ENCODE measurements at places on chromosomes 7 and 10.

GRCh38 chr7:4880218-4880617 lies 3.3 kb downstream of the RADIL start:
- no peak for DNase-seq

GRCh38 chr7:90243556-90243955 lies 1.4 kb upstream of the CFAP69 start:
- DNase-seq: no peak

DNA sequence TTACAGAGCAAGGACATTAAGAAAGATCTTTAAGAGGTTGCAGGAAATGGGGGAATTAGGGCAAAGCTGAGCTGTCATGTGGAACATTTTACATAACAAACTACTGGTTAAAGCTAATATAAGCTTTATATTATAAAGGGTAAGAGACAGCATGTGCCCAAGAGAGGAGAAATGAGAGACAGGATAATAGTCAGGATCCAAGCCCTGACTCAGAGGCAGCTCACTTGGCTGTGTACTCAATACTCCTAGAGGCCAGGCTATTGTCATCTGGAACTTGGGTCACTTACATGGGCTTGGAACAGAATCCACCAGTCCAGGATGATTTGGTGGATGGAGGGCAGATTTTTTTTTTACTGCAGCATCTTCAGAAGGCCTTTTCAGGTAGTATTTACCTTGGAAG lies 418.6 kb upstream of the ZMIZ1 start:
- DNase-seq: no peak

DNA sequence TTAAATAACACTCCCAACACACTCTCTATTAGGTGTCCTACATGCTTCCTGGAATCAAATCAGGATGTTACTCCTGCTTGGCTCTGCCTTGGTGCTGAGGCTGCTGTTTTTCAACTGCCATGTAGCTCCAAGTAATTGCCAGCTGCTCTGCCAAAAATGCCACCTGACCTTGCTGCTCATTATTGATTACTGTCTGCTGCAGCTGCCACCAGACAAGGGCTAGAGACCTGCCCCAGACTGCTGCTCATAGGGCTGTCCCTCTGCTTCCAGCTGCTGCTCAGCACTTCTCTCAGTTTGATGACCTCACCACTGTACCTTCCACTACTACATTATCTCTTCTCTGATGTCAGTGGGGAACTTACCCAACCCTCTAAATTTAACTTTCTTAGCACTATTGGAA lies 102.5 kb downstream of the PCLO start:
- no peak for DNase-seq

- DNase-seq: peak; percentile 73
Observed at GRCh38 chr10:69866688-69867461, 65.2 kb downstream of the COL13A1 start.

- no peak for DNase-seq
Observed at GRCh38 chr10:24716295-24716694, 7.4 kb downstream of the ARHGAP21 start.

DNA sequence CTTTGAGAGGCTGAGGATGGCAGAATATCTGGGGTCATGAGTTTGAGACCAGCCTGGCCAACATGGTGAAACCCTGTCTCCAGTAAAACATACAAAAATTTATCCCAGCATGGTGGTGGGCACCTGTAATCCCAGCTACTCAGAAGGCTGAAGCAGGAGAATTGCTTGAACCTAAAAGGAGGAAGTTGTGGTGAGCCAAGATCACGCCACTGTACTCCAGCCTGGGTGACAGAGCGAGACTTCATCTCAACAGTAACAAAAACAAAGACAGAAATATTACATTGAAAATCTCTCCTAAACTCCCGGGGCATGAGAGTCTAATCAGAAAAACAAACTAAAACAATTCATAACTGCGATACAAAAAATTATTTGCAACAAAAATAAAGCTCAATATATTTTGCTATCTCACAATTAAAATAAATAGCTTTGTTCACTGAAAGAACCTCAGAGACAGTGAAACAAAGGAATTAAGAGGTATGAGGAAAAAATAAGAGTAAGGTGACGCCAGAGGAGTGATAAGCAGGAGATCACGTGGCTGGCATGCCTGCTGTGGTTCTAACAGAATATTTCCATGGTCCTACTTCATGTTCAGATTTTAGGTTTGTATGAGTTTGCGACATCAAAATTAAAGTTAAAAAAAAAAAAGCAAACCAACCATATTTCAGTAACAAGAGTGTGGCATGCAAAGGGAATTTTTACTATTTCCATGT lies 527.7 kb upstream of the POM121L12 start:
- DNase-seq: no peak

DNA sequence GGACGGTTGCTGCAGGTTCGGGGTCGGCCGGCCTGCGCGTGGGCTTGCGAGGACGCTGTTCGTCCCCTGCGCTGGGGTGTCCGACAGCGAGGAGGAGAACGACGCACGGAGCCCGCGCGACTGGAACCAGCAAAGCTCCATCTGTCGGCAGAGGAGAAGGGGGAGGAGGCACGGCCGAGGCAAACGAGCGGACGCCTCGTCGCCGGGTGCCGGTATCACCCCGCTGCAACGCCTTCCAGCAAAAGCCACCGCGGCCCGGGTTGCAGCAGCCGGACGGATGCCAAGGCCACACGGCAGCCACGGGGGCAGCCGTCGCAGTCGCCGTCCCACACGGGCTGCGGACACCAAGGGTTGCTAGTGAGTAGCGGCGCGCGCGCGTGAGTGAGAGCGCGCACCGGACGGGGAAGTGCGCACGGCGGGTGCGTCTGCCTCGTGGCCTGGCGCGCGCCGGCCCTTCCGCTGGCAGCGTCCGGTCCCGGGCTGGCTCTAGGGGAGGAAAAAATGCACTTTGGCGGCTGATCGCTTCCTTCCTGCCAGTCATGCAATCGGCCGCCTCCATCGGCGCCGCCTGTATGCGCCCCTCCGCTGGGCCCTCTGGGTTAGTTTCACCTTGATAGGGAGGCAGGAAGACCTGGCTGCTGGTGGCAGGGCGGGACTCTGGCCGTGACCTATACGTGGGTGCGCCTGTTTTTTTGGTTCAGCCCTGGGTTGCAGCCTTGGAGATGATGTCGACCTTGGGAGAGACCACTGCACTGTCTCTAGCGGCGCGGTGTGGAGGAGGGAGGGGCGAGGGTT lies 434 bp downstream of the STAMBPL1 start:
- DNase-seq: peak; percentile 90

- no peak for DNase-seq
Observed at GRCh38 chr7:111229916-111230315, 139.0 kb downstream of the LRRN3 start.

DNA sequence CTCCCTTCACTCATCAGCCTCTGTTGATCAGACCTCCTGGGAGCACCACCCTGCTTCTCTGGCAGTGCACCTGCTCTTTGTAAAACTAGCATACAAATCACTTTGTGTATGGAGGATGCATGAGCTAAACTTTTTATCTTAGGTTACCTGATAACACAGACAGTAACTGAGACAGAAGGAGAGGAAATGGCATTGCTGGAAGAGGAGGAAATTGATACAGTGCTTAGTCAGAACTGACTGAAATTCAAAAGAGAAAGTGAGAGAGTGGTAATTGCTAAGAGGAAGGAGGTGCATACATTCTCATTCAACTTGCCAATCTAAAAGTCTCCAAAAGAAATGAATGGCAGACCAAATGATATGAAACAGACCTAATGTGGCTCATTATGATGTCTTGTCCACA lies 1120.7 kb downstream of the GATA3 start:
- DNase-seq: no peak

DNA sequence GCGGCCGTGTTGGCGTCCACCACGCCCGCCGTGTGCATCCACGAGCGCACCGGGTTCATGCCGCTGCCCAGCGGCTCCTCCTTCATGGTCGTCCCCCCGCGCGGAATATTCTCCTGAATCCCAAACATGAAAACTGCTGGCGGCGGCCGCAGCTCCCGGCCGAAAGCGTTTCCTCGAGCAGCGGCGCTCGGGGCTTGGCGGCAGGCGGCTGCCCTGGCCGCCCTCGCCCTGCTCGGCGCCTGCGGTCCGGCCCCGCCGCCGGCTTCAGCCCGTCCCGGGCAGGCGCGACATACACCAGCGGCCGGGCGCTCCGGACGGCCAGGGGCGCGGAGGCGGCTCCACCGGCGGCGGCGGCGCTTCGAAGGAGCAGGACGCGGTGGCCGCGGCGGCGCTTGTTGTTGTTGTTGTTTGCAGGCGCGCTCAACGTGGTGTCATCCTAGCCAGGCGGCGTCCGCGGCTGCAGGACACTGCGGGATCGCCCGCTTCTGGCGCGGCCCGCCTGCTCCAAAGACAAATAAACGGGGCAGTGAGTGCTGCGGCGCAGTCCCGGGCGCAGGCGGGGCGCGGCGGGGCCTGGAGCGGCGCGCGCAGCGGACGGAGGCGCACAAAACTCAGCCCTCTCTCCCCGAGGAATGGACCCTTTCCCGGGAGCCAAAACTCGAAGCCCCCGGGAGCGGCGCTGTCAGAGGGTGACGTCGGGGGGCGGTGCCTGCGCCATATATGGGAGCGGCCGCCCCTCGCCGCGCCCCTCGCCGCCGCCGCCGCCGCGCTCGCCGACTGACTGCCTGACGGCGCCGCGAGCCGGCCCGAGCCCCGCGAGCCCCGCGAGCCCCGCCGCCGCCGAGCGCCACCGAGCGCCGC lies at the start of gene EBF3:
Gene EBF3 (minus strand): TSS at position 634 of the 861 bp plus-strand sequence. CDS start 506 bp downstream, at position 128.
- DNase-seq: peak; percentile 97

DNA sequence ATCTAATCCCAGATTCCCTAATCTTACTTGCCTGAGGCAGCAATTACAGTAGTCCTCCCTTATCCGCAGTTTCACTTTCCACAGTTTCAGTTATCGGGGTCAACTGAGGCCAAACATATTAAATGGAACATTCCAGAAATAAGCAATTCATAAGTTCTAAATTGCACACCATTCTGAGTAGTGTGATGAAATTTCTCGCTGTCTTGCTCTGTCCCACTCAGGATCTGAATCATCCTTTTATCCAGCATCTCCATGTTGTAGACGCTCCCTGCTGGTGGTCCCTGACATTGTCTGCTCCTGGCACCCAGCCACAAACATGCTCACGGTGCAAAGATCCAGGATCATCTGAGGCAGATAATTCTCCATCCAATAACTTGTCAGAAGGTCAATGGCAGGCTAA lies 128.7 kb upstream of the CXCL12 start:
- no peak for DNase-seq

Measured in left forelimb (tissue), 1 donor.